NCI-H226 (cell line): ENCODE measurements at places on chromosomes 4 and X.

GRCh38 chrX:118654331-118654730 lies 73.1 kb upstream of the IL13RA1 start:
- DNase-seq = no peak

DNA sequence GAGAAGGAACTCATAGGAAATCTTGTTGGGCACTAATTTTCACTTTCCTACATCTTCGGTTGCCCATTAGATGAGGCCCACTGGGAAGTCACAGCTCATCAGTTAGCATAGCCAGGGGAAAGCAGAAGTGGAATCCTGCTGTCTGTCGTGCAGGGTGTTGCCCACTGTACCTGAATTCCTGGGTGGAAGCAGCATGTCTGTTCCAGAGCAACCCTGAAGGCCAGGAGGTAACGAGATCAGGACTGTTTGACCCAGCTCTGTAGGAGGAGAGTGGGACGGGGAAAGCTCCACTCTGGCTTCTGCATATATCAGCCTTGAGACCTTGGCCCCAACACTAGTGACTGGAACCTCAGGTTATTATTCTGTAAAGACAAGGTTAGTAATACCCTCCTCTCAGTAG lies 296.1 kb downstream of the EVC2 start:
- DNase-seq = no peak

- DNase-seq = no peak
Measured at GRCh38 chr4:23166919-23167318, 474.2 kb downstream of the GBA3 start.

GRCh38 chr4:77790146-77790545 lies 29.0 kb downstream of the CNOT6L start:
- DNase-seq = no peak

DNA sequence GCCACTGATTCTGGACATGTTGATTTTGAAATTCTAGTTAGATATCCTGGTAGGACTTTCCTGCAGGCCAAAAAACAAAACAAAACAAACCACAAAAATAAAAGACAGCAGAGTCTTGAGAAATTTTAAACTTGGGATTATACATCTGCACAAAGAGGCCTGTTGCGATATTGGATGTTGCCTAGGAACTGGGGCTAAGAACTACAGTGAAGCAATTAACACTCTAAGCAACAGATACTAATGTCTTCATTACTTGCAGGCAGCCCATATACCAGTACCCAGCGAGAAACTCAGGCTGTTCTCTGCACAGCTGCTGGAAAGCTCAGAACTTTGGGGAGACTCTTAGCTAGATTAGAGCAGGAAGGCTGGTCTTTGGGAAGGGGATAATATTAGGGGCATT lies 69.1 kb upstream of the SCOC start:
- no peak for DNase-seq

DNA sequence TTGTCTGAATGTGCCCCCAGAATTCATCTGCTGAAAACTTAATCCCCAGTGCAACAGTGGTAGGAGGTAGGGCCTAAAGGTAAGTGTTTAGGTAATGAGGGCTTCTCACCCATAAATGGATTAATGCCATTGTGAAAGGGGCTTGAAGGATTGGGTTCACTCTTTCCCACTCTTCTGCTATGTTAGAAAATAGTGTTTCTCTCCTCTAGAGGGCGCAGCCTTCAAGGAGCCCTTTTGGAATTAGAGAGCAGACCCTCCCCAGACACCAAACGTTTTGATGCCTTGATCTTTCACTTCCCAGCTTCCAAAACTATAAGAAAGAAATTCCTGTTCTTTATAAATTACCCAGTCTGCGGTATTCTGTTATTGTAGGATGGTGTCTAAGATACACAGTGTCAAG lies 706.4 kb downstream of the SMARCA1 start:
- no peak for DNase-seq
